ENCODE measurements at places on chromosomes 6 and 20.

DNA sequence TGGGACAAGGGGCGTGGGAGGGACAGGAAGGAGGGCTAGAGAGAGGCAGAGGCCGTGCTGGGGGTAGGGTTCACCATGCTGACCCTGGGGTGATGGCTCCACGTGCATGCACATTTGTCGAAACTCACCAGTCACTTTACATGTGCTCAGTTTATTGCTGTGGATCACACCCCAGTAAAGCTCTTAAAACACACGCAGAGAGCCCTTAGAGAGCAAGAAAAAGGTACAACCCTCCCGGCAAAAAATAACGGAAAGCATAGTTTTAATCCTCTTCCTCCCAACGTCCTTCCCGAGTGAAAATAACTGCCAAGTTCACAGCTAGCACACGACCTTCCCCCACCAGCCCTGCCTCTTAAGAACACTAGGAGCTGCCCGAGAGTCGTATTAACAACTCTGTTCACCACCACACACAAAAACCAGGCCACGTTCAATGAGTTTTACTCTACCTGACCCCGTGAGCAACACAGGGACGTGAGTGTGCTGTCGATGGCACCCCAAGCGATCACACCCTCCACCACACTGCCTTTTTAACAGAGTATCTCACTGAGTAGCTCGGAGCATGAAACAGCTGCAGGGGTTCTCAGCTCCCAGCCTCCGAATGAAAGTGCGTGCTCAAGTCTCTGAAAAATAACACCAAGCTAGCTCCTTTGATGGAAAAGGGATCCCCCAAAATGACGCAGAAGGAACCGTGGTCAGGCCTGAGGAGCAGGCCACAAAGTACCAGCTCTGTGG is 39.7 kb downstream of the TAF4 start:
- DNase-seq = peak; percentile 78

GRCh38 chr6:18823782-18824386 is 436.7 kb downstream of the RNF144B start:
- peak; percentile 51 for DNase-seq

GRCh38 chr6:144234399-144234798 is 50.7 kb upstream of the UTRN start:
- DNase-seq = no peak

DNA sequence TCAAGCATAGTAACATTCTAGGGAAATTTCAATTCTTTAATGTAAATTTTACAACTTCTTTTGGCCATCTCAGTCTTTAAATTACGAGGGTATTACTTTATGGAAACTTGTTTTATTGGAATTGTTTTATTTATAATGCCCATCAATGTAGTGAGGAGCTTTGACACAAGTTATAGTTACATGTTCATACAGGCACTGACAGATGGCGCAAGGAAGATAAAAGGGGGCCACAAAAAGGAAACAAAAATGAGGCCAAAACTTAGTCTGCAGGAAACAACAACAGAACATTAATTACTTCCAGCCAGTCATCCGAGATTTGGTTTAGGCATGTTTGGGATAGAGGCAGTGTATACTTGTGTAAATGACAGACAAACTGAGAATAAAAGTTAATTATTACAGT is 18.3 kb downstream of the SESN1 start:
- no peak for DNase-seq

DNA sequence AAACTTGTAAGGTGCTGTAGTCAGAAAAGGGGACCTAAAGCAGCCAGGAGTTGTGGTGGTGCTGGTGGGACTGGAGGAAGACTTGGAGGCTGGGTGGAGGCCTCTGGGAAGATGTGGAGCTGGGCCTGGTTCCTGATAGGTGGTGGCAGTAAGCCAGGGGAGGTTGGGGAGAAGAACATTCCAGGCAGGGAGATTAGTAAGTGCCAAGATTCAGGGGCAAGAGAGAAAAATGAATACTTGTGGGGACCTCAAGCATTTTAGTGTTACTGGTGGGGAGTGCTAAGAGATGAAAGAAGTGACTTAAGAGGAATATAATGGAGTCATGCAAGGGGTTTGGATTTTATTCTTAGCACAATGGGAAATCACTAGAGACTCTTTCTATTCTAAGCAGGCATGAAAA is 79.0 kb upstream of the B3GAT2 start:
- DNase-seq = no peak

DNA sequence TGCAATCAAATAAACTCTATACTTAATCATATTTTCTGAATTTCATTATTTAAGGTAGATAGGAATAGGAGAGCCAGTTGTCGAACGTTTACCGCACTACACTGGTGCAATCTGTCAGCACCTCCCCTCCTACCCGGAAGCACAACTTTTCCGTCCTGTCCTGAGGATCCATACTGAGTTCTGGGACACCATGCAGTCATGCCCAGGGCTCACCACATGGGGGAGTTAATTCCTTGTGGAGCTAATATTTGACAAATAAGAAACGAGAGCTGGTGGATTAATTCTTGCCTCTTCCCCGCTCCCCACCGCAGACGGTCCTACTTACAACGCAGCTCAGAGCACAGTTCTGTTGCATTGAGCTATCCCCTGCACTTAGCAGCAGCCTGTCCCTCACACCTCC is 107.7 kb upstream of the RALGAPA2 start:
- DNase-seq = no peak

DNA sequence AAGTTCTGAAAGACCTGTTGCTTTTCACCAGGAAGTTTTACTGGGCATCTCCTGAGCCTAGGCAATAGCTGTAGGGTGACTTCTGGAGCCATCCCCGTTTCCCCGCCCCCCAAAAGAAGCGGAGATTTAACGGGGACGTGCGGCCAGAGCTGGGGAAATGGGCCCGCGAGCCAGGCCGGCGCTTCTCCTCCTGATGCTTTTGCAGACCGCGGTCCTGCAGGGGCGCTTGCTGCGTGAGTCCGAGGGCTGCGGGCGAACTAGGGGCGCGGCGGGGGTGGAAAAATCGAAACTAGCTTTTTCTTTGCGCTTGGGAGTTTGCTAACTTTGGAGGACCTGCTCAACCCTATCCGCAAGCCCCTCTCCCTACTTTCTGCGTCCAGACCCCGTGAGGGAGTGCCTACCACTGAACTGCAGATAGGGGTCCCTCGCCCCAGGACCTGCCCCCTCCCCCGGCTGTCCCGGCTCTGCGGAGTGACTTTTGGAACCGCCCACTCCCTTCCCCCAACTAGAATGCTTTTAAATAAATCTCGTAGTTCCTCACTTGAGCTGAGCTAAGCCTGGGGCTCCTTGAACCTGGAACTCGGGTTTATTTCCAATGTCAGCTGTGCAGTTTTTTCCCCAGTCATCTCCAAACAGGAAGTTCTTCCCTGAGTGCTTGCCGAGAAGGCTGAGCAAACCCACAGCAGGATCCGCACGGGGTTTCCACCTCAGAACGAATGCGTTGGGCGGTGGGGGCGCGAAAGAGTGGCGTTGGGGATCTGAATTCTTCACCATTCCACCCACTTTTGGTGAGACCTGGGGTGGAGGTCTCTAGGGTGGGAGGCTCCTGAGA is at the start of gene HFE:
TSS of gene HFE (plus strand) at position 146 of the 832 bp plus-strand sequence. CDS start at position 158, 12 bp downstream.
- peak; percentile 70 for DNase-seq

DNA sequence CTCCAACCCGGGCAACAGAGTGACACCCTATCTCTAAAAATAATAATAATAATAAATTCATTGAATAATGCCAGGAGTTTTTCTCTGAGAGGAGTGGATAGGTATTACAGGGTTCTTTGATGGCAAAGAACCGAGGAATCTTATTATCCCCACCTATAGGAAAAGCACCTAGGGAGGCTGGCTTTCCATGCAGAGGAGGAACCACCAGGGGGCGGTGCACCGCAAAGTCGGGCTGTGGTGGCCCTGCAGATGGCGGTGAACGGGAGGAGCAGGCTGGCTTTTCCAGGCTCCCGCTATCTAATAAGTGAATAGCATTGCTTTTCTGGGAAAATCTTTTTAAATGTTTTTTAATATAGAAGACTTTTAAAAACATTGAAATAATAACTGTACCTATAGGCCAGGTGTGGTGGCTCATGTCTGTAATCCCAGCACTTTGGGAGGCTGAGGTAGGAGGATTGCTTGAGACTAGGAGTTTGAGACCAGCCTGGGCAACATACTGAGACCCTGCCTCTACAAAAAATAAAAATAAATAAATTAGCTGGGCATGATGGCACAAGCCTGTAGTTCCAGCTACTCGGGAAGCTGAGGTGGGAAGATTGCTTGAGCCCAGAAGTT is 864.2 kb downstream of the KIF16B start:
- peak; percentile 16 for DNase-seq

DNA sequence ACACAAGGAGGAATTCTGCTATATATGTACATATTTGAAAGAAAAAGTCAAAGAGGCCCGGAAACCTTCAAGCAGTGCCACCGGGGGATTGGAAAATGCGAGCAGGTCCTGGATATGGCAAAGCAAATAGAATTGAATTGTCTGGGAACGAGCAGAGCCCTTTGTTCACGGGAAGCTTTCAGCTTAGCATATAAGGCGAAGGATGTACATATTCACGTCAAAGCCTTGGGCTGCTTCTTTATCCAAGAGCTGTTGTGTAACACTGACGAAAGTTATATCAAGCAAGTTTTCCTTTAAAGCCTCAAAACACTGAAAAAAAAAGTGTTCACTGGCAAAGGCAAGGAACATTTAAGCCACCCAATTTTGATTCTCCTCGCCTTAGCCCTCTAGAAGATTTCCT is 171.0 kb downstream of the GPX5 start:
- no peak for DNase-seq

GRCh38 chr6:16562498-16562897 is 198.8 kb downstream of the ATXN1 start:
- DNase-seq = peak; percentile 55

DNA sequence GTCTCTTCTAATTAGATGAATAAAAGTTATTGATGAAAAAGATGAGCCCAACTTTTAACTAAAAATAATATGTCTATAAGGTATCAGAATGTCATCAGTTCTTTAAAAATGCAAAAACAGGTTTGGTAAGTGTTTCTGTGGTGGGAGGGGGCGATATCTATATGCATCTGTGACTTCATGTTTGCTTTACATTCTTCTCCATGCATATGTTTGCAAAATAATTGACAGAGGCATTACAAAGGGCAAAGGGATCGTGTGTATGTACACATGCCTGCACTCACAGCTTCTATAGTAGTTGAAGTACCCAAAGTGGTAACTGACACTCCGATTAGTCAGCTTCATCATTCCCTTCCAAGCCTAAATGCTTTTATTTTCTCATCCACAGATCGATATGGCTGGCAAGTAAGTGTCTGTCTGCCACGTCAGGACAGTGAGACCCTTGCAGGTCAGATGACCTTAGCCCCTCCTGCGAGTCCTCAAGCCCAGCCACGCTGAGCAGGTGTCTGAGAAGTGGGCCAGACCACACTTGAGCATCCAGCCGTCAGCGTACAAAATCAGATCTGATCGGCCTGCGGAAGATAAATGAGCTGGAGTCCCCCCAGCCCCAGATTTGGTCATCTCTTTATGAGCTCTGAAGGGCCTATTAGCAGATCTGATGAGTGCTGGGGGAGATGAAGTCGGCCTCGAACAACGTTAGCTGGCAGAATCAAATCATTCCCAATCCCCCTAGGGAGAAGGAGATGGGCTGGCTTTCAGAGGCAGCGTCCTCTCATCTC is 369.1 kb downstream of the MAFB start:
- DNase-seq = no peak

DNA sequence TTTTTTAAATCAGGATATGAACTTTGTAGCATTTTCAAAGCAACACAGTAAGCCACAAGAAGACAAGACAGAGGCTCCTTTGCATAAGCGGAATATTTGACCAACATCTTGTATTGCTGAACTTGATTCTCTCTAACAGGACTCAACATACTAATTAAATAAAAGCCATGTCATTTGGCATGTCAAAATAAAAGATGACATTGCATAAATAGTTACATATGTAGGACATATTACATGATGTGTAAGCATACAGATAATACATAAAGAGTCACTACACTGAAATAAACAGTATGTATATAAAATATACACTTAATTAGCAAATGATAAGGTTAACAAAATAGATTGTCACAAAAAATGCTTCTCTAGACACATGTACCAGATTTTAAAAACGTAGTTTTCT is 62.2 kb downstream of the REPS1 start:
- no peak for DNase-seq

DNA sequence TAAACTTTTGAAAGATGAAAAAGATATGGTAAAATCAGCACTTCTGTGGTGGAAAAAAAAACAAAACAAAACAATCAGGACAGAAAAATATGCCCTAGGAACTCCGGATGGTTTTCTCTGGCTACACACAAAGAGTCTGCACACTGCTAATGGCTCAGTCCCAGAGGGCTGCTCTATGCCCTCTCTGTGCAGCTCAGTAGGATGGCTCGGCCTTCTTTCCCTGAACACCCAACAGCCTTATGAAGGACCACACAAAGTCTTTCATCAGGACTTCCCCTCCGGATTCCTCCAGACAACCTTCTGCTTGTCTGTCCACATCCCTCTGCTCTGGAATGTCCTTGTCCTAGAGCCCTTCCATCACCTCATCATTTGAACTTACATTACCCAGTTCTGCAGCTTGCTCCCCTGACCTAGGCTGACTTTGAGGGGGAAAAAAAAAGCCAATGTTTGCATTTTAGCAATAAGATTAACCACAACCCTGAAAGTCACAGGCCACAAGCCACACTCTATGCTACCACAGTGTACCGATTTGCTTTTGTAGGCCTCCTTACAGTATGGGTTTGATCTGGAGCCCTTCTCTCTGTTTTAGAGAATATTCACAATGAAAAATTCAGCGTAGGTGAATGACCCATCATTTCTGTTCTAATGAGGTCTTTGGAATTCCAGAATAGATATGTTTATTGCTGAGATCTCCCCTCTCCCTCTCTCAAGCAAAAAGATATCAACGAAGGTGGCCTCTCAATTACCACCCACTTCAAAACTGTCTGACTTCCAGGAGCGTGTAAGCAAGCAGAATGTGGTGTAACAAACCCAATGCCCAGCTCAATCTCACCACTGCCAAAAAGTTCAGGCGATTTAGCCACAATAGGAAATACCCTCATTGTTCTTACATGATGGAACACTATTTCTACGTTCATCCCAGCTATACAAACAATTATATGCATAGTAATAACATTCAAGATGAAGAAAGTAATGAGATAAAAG is 164.0 kb downstream of the GMDS start:
- no peak for DNase-seq

DNA sequence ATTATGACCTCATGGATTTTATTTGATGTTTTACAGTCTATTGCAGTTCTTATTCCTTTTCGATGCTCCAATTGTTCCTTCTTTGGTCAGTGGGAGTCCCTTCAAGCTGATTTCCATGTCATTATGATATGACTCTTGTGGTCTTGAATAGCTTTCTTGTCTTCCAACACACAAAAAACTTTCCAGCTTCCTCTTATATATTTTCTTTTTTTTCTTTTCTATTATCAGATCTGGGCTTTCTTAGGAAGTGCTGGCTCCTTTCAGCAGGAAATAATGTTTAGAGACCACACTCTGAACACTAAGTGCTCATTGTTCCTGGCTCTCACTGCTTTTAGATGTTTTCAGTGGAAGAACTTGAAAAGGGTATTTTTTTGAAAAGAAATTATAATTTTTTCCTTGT is 3.1 kb upstream of the SLC17A1 start:
- no peak for DNase-seq

- DNase-seq = peak; percentile 51
Measured at GRCh38 chr6:108591040-108591816, 30.5 kb downstream of the FOXO3 start.

GRCh38 chr6:46175446-46175845 is 4.7 kb upstream of the ENPP5 start:
- no peak for DNase-seq

GRCh38 chr20:39123185-39123557 is 161.0 kb downstream of the DHX35 start:
- DNase-seq = no peak

- no peak for DNase-seq
Measured at GRCh38 chr20:49288784-49289696, 11.2 kb upstream of the ZNFX1 start.

Measured in cardiac fibroblast (primary cell).